ENCODE measurements at places on chromosomes 7 and 10.

DNA sequence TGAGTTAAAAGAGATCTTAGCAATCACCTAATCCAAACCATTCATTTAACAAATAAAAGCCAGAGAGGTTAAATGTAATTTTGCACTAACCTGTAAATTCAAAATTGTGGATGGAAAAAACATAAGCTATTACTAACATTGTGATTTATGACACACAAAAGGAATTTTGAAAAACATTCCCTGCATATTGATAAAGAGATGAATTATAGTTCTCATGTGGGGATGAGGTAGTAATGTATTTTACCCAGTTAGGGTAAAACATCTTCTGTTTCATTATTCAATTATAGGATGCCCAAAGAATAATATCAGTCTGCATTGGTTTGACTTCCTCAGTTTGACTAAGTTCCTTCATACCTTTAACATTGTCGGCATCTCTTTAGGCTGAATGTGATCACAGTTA, 561.3 kb downstream of the PHTF2 start:
- DNase-seq = no peak

DNA sequence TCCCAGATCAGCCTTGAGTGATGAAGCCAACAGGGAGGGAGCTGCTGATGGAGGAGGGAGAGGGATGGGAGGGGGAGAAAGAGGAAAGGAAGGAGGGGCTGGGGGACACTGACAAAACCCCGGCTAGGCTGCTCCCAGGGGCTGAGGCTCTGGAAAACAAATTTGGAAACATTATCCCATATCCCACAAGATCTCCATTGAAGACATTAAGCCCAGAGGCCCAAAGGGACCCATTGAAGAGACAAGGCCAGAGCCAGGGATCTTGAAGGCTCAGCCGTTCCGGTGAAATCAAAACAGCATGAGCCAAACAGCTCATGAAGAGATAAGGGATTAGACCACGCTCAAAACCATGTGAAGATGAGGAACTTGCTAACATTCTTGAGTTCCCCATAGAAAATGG, 184.3 kb upstream of the ITGB1 start:
- DNase-seq = no peak

DNA sequence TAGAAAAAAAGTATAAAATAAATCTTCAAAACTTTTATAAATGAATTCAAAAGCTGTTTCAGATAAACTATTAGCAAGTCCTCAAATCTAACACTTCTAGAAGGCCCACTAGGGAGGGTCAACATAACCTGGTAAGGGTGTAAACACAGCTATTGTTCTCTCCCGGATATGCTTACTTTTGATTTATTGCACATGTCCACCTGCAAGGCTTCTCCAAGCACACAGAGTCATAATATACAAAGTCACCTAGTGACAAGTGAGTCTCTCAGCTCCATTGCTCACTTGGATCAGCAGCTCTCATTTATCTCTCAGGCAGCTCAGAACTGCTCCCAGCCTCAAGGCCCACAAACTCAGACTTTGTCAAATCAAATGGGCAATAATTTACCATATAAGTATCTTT, 44.0 kb upstream of the COL1A2 start:
- no peak for DNase-seq

GRCh38 chr10:48880016-48880705, 59.5 kb downstream of the LRRC18 start:
- no peak for DNase-seq

- DNase-seq = no peak
These were observed 455.1 kb downstream of the AUTS2 start for GRCh38 chr7:70053421-70053820.

DNA sequence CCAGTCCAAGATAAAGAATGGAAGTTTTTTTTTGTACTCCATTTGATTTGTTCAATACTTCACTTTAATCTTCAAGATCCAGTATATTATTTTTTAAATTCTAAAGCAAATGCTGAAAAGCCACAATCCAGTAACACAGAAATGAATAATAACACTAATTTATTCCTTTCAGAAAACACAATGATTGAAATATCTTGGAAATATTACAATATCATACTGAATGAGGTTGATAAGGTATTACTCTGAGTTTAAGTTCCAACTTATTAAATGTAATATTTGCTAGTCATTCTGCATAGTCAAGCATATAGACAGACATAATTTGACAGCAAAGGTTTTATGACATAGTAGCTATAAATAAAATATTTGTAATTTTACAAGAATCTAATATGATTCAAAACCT, 4.4 kb downstream of the MEOX2 start:
- no peak for DNase-seq

DNA sequence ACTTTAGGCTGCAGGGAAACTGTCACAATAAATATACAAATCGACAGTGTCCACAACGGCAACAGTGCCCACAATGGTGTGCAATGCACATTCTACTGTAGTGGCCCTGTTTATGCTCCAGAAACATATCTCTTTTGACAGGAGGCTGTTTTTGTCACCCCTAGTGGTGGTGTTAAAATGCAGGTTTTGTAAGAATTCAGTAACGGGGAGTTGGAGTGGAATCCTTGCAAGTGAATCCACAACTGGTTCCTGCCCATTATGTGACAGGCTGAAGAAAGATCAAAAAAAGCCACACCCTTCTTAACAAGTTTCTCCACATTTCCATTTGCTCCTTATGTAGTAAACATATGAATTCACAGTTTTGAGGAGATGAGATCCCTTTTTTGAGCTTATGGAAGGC, 58.5 kb downstream of the BEND7 start:
- DNase-seq = no peak

- DNase-seq = no peak
These were observed 4.6 kb downstream of the STEAP2 start for GRCh38 chr7:90216080-90216674.

DNA sequence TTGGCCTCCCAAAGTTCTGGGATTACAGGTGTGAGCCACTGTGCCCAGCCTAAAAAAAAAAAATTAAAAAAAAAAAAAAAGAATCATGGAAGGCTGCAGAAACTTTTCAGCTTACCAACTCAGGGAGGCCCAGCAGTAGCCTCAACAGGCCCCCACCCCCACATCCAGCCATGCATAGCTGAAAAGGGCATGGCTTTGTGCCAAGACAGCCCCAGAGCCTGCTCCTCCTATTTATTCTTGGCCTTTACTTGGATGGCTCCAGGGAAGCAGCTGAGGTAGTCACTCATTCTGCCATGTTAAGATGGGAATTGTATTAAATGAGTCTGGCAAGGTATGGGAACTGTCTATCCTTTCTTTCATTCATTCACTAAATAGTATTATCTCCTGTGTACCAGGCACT, 13.7 kb upstream of the CNNM2 start:
- no peak for DNase-seq

DNA sequence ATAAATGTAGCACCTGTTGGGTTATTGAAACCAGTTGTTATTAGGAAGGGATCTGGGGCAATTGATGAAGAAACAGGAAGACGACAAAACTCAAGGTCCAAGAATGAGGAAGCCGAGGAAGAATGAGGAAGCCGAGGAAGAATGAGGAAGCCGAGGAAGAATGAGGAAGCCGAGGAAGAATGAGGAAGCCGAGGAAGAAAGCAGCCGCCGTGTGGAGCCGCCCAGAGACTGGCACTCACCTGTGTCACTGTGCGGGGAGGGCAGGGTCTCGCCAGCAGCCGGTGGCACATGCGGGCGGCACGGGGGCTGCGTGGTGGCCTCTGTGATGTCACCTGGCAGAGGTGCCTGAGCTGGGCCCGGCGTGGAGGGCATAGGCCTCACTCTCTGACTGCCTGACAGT, 71.1 kb upstream of the CFAP46 start:
- DNase-seq = no peak

- DNase-seq = no peak
These were observed 668.4 kb upstream of the NRP1 start for GRCh38 chr10:34002896-34003295.

DNA sequence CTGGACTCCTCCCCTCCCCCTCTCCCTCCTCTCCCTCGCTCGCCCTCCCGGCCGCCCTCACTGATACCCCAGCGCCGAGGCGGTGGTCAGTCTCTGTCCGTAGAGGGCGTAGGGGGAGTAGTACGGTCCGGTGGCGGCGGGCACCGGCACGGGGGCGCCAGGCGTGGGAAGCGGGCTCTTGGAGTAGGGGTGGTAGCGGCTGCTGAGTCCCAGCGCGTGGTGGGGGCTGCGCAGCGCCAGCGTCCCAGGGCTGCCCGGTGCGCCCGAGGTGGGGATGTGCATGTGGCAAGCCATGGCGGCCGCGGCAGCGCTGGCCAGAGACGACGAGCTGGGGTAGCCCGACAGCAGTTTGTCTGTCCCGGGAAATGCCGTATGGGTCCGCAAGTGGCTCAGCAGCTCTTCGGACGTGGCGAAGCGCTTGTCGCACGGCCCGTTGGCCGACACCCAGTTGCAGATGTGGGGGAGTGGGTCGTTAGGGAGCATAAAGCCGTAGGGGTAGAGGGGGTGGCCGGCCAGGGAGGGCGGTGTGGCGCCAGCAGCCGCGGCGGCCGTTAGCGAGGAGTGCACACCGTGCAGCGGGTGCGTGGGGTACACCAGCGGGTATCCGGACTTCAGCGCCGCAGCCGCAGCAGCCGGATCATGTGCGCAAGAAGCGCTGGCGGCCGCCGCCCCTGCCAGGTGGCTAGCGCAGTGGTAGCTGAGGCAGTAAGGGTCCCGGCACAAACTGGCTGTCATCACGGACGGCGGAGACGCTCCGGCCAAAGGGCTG, 2.7 kb downstream of the ZNF503 start:
- no peak for DNase-seq

GRCh38 chr7:76292213-76292573, 10.3 kb upstream of the HSPB1 start:
- no peak for DNase-seq

GRCh38 chr7:47493976-47494911, 87.7 kb downstream of the TNS3 start:
- no peak for DNase-seq
